ENCODE measurements at places on chromosomes 6 and 20. TPM values are rescaled to one million over a fixed set of nuclear protein-coding genes. Genes with fewer than 3 reads are reported as not detected.
A peak's percentile ranks its signal among the peaks of the same experiment; 100 is the strongest.

TEAD3 gene
- total RNA-seq: 71.4 TPM

PTPRT gene
- total RNA-seq: 0.39 TPM

HEY2 gene
- total RNA-seq: 3.1 TPM

TTLL9 gene
- not detected for total RNA-seq

DNA sequence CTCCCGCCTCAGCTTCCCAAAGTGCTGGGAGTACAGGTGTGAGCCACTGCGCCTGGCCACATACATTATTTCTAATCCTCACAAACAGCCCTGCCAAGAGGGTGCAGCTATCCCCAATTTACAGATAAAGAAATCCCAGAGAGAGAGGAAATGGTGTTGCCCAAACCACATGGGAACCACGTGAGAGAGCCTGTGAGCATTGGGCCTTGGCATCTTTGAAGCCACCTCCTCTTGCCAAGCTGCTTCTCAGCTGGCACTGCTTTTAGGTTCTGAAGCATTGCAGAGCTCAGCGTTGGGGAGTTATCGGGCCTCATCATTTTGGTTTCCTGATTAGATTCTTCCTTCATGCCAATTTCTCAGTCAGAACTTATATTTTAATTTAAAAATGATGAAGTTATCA lies 80.3 kb downstream of the CTNNBL1 start:
- H3K36me3 ChIP-seq: no peaks in the 10 kb centered on the region
- no peak overlapping the region for H3K27ac ChIP-seq
- H3K4me3 ChIP-seq: no peak overlapping the region
- H3K4me1 ChIP-seq: peaks cover 11% of the 10 kb centered on the region
- H3K27me3 ChIP-seq: no peaks in the 10 kb centered on the region
- DNase-seq: peak; percentile 66

DNA sequence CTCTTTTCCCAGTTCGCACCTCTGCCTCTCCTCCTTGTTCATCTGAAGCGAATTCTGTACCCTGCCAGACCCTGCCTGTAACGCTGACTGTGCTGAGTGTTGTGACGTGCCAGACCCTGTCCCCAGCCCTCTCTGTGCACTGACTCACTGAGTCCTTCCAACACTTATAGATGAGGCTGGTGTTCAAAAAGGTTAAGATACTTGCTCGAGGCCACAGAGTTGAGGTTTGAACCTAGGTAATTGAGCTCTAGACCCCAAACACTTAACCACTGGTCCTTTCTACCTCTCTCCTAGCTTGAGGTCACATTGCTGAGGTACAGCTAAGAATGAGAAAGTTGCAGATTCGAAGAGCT lies 45.7 kb upstream of the NEDD9 start:
- H3K36me3 ChIP-seq: no peaks in the 10 kb centered on the region
- no peak for DNase-seq
- H3K27ac ChIP-seq: no peak overlapping the region
- peaks cover 16% of the 10 kb centered on the region for H3K4me1 ChIP-seq
- H3K27me3 ChIP-seq: no peaks in the 10 kb centered on the region
- H3K4me3 ChIP-seq: no peak overlapping the region

DNA sequence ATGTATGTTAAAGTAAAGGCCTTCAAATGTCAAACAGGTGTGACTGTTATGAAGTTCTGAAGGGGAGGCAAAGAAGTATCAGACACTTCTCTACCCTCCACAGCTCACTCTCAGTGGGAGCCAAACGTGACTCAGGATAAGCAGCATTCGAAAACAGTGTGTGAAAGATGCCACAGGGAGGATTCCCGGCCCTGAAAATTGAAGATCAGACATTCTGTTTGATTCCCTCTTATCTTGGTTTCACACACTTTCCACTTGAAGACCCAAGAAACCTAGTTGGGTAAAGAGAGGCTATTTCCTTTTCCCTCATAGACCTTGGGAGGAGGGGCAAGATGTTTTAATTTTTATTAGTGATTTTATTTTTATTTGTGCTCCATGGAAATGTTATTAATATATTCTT lies 164.2 kb upstream of the SUPT3H start:
- no peak for DNase-seq
- H3K4me3 ChIP-seq: no peak overlapping the region
- no peak overlapping the region for H3K27ac ChIP-seq
- no peaks in the 10 kb centered on the region for H3K36me3 ChIP-seq

- peaks cover 36% of the 10 kb centered on the region for H3K36me3 ChIP-seq
- H3K27ac ChIP-seq: peak overlapping the region; percentile 35
- no peaks in the 10 kb centered on the region for H3K27me3 ChIP-seq
- H3K4me3 ChIP-seq: peak overlapping the region; percentile 45
Measured at GRCh38 chr6:44133003-44133931, 5.9 kb downstream of the TMEM63B start.

DNA sequence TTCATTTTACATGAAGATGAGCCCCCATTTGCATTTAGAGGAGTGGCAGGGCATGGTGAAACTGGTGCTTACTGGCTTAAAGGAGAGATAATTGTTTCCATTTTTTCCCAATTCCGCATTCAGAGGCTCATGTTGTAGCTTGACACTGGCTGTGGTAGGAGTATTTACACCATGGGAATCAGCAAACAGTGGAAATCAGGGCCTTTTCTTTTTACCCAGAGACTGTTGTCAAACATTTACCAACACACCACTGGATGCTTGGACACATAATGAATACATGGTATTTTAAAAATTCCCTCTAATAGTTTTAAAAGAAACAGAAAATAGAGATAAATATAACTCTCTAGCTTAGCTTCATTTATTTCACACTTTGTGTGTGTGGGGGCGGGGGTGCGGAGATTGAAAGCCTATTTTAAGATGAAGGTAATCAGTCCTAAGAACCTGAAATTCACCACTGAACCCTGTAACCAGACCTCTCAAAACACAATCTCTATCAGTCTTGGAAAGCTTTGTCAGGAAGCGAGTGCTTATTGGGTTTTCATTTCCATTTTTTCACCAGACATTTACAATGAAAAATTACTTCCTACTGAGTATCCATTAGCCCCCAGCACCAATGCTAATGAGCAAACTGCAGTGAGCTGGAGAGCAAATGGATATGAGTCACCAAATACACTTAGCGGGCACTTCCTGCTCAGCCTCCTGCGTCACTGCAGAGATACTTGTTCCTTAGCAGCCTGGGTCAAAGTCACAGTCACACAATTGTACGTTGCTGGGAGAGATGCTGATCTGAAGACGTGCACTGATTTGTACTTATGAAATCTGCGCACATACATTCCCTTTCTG lies 532.0 kb downstream of the BCKDHB start:
- no peak overlapping the region for H3K27ac ChIP-seq
- no peaks in the 10 kb centered on the region for H3K36me3 ChIP-seq
- H3K4me1 ChIP-seq: no peaks in the 10 kb centered on the region
- DNase-seq: no peak
- H3K27me3 ChIP-seq: no peaks in the 10 kb centered on the region
- no peak overlapping the region for H3K4me3 ChIP-seq
